Cortex of kidney (tissue), 1 donor: ENCODE measurements at places on chromosomes 4 and X.

- no peak for DNase-seq
These were observed 87.3 kb upstream of the TEX13A start for GRCh38 chrX:105307762-105308161.

DNA sequence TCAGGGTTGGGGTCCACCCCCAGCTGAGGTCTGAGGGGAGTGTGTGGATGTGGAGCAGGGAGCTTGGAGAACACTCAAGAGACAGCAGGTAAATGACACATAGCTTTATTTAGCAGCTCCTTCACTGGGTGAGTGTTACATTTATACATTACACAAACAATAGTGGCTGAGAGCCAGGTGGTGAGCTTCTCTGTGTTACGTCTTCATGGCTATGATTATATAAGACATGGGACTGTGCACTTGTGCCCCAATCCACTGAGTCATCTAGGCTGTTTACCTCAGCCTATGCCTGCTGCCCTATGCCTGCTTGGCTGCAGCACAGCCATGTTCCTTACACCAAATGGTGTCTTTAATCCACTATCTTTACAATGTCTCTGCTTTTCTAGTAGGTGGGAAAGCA lies 459.6 kb downstream of the AFF2 start:
- no peak for DNase-seq

DNA sequence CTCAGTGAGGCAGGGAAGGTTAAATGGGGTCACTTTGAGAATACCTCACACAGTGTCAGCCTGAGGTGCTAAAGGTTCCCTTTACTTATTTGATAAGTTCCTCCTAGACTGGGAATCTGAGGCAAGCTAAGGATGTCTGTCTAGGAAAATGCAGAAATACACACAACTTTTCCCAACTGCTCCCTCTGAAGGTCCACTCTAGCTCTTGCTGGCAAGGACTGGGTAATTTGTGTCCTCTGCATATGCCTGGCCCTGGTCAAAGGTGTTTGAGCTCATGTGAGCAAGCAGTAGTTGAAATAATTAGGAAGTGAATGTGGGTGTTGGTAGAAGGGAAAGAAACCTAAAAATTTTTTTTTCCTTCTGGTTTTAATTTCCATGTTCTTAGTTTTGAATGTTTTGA lies 21.3 kb downstream of the TXLNG start:
- no peak for DNase-seq

- no peak for DNase-seq
These were observed 54.5 kb upstream of the INPP4B start for GRCh38 chr4:142900622-142901021.

GRCh38 chrX:11287505-11287904 lies 5.7 kb upstream of the AMELX start:
- DNase-seq, result no peak

DNA sequence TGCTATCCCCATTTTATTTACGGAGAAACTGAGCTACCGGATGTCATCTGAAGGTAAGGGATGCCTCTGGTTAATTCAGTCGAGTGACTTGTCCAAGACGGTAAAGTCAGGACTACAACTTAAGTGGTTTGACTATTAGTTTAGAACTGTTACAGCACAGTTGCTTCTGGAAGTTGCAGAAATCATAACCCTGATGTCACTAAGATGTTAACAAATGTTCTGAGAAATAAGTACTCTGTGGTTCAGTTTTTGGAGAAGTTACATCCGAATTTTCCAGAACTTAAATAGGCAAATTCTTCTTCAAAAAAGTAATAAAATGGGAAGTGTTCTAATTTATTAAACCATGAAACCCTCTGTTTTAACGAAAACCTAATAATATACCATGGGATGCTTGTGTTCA lies 3.1 kb downstream of the PPA2 start:
- DNase-seq, result no peak

DNA sequence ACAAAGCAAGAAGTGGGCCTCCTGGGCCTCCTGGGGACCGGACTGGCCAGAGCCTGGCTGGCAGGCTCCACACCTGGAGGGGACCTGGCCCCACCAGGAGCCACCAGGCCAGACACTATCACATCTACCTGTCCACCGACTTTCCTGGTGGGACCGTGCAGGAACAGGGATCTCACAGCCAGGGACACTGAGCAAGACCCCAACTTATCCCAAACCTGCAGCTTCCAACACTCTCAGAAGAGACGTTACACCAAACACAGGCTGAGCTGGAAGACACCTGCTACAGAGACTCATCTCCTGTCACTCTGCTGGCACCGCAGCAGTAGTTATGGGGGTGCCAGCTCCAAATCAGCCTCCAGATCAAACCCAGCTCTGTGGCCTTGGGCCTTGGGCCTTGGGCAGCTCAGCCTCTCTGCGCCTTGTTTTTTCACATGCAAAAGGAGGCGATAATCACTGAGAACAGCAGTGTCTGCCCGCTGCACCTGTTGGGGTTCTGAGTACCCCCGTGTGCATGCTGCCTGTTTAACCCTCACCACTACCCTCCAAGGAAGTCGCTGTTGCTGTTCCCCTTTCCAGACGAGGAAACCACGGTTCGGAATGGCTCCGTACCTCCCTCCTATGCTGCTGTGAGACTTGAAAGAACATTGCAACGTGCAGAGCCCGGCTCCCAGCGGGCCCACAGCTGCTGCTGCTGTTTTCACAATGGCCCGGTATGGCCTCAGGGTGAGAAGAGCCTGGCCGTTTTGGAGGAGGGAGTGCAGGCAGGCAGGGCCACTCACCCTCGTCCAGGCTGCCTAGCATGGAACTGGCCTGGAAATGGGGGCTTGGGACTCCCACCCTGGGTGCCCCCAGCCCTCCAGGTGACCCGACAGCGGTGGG lies 69.6 kb downstream of the ADRA2C start:
- DNase-seq, result no peak

DNA sequence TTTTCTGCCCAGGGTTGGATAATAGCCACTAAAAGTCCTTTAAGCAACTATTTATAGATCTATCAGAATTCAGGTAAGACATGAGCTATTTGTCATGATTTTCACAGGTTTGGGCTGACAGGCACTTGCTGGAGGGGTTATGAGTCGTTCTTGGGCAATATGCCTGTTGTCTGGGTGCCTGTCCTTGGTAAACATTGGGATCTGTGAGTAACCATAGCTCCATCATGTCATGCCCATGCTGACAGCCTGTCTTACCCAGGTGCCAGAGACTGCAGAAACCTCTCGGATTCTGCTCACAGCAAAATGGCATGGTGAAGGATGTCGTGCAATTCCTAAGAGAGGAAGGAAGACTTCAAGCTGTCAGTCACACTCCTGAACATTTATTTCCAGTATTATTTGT lies 116.0 kb upstream of the PUDP start:
- DNase-seq, result no peak

GRCh38 chr4:27684610-27685011 lies 824.0 kb downstream of the STIM2 start:
- DNase-seq, result no peak

- DNase-seq, result no peak
These were observed 71.1 kb downstream of the ZNF732 start for GRCh38 chr4:234178-234577.

- DNase-seq, result no peak
These were observed 265.7 kb downstream of the IQCM start for GRCh38 chr4:149549911-149550310.

GRCh38 chr4:177281351-177281909 lies 28.2 kb upstream of the NEIL3 start:
- DNase-seq, result no peak

DNA sequence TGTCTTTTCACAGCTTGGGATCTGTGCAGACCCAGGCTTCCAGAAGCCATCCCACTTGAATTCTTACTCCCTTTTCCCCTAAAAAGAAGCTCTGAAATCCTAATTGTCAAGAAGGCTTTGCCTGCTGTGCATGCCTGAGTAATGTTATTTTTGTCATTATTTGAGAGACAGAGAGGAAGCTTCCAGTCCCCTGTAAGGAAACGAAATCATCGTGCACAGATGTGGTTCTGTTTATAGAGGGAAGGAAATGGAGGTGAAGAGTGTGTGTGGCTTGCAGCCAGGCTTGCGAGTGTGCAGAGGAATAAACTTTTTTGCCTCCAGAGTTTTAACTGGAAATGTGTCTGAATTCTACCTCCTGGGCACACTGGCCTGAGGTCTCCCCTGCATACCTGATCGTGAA lies 70.2 kb downstream of the TBL1X start:
- DNase-seq, result no peak

DNA sequence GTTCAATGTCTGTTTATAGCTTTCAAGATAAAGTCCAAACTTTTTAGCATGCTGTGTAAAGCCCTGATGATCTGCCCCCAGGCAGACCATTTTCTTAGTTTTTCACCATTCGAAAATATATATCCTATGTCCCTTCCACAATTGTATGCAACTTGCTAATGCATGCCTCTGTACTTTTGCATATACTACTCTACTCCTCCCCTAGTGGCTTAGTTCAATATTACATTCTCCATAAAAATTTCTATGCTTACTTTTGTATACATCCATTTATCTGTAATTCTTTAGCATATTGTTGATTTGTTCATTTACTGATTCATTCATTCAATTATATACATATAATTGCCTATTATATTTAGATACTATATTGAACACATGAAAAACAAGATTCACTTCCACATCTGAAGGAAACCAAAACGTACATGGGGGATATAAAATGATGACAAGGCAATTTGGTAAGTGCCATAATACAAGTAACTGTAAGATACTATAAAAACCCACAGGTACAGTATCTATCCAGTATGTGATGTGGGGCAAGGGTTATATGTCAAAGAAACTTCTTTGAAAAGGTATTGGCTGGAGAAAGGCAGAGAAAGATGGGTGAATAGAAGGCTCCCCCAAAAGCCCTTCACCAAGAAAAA lies 902.5 kb downstream of the FAM133A start:
- DNase-seq, result no peak

GRCh38 chrX:68139791-68140190 lies 293.5 kb downstream of the OPHN1 start:
- DNase-seq, result no peak

DNA sequence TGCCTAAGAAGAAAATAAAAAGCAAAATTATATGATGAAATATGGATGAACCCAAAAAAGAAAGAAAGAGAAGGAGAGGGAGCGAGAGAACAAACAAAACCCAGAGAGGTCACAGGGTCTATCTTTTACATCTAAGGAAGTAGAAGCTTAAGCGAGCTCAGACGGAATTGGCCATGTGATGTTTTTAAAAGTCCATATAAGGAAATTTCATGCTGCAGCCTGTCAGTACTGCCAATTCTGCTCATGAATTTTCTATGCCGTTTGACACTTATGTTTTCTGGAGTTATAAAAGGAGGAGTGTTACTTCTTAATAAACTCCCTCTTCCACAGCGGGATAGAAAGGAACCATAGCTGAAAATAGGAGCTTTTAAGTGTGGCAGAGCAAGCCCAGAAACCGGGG lies 32.9 kb upstream of the DCX start:
- no peak for DNase-seq

- no peak for DNase-seq
These were observed 3.0 kb upstream of the CLNK start for GRCh38 chr4:10687526-10687925.

- DNase-seq, result no peak
These were observed at the start of gene BMX for GRCh38 chrX:15500497-15500966. Gene BMX, plus strand, starts transcription at chrX:15500807. Its CDS starts 7,547 bp downstream, at chrX:15508354.

- DNase-seq, result no peak
These were observed 160.0 kb upstream of the NHS start for GRCh38 chrX:17214962-17215361.
